ENCODE measurements at places on chromosomes 2 and 18.

DNA sequence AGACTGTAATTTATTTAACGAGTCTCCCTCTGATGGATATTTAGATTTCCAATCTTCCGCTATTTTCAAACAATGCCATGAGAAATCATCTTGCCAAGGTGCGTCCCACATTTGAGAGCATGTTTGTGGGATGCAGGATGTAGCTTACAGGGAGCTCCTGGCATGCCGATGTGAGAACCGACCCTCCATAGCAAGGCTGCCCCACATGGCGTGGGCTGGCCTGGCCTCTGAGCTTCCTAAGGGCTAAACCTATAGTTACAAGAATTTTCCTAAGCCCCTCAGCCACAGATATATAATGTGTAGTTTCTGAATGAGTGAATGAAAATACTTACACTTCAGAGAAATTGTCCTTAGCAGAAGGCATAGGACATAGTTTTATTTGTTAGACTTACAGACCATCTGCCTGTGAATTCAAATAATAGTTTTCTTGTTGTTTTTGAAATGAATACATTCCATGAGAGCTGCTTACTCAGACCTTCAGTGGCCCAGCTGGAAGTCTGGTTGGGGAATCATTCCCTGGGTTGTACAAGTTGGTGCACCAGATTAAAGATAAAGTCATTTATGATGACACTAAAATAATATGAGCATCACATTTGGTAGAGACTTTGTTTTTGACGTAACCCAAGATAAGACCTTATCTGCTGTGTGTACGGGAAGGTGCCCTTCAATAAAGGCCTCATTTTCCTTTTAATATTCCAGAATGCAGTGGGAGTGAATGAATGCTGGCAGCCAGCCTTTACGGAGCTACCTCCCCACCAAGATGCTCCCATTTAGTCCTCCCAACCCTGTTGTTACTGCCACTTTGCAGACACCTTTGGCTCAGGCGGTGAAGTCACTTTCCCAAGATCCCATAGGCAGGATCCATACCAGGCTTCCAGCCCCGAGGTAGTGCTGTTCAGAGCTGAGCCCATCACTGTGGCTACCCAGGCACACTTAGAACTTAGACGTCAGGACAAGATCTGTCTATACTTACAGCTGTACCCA is 107.1 kb downstream of the GLI2 start:
- H3K36me3 ChIP-seq: no peaks in the 10 kb centered on the region
- H3K27ac ChIP-seq: peak overlapping the region; percentile 41
- no peak for DNase-seq
- no peaks in the 10 kb centered on the region for H3K27me3 ChIP-seq
- H3K4me1 ChIP-seq: peaks cover 4% of the 10 kb centered on the region

- DNase-seq: no peak
- H3K27ac ChIP-seq: peak overlapping the region; percentile 92
- H3K4me1 ChIP-seq: peaks cover 12% of the 10 kb centered on the region
- H3K4me3 ChIP-seq: peak overlapping the region; percentile 67
- no peaks in the 10 kb centered on the region for H3K36me3 ChIP-seq
- no peaks in the 10 kb centered on the region for H3K27me3 ChIP-seq
Measured at GRCh38 chr2:200307724-200308545, 1.4 kb downstream of the SPATS2L start.

DNA sequence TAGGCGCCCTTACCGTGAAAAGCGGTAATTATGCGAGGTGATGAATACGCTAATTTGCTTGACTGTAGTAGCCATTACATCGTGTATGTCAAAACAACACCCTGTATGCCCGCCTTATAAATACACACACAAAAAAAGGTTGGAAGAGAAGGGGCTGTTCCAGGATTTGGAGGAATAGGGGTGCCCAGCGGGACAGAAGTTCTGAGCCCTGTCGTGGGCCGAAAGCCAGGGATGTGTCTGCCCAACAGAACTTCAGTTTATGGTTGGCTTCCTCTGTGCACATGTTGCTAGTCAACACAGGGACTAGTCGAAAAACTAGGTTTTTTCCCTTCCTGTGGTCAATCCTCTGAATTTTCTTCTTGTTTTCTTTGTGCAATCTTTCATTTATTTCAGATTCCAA is 182.5 kb downstream of the ACKR3 start:
- H3K4me3 ChIP-seq: no peak overlapping the region
- H3K27me3 ChIP-seq: peaks cover 11% of the 10 kb centered on the region
- H3K4me1 ChIP-seq: no peaks in the 10 kb centered on the region
- H3K36me3 ChIP-seq: no peaks in the 10 kb centered on the region
- DNase-seq: no peak
- H3K27ac ChIP-seq: no peak overlapping the region

GRCh38 chr18:36590621-36591580 is 237.9 kb downstream of the TPGS2 start:
- no peak for DNase-seq
- no peaks in the 10 kb centered on the region for H3K27me3 ChIP-seq
- H3K4me1 ChIP-seq: no peaks in the 10 kb centered on the region
- no peaks in the 10 kb centered on the region for H3K36me3 ChIP-seq

DNA sequence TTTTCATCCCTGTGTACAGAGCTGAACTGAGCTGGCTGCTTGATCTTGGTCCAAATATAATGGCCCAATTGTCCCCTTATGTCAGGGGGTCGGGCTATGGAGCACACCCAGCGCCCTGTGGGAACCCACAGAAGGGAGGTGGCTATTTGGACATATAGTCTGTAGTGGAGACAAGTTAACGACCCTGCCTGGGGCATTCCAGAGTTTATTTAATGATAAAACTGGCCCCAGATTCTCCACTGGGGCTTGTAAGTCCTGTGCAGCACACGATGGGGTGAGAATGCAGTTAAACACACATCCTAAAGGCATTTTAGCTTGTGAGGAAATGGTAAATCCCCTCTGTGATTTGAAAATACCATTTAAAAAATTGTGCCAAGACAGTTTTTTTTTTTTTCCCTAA is 72.9 kb downstream of the QPCT start:
- no peaks in the 10 kb centered on the region for H3K27me3 ChIP-seq
- no peak for DNase-seq
- H3K4me3 ChIP-seq: no peak overlapping the region
- H3K36me3 ChIP-seq: no peaks in the 10 kb centered on the region

- H3K27ac ChIP-seq: no peak overlapping the region
- DNase-seq: no peak
- H3K4me1 ChIP-seq: peaks cover 37% of the 10 kb centered on the region
Measured at GRCh38 chr2:10931710-10932255, 20.0 kb downstream of the KCNF1 start.

Data from SK-N-SH (cell line).